ENCODE measurements at places on chromosomes 5 and 9.

GRCh38 chr5:8934455-8934854 is 611.4 kb downstream of the SEMA5A start:
- DNase-seq: no peak

DNA sequence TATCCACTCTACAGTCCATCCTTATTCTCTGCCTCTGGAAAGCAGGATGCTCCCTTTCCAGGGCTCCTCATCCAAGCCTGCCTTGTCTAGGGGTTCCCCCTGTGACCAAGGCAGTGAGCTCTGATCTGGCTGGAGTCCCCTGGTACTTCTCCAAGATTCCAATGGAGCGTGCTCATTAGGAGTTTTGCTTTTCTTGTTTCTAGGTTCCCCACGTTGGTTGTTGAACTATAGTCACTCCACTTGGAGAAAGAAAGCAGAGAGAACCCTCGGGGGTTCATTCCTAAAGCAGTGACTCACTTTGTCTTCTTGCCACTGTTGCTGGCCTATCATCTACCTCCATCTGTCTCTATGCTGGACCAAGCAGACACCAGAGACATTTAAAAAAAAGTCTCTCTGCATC is 192.6 kb downstream of the TLE4 start:
- no peak for DNase-seq

- DNase-seq: no peak
Observed at GRCh38 chr9:69573651-69574050, 98.5 kb downstream of the APBA1 start.

- DNase-seq: no peak
Observed at GRCh38 chr5:139675213-139675612, 27.1 kb downstream of the CXXC5 start.

- DNase-seq: no peak
Observed at GRCh38 chr5:24401773-24402172, 243.0 kb downstream of the CDH10 start.

GRCh38 chr5:87132696-87133095 is 135.0 kb upstream of the RASA1 start:
- DNase-seq: no peak

DNA sequence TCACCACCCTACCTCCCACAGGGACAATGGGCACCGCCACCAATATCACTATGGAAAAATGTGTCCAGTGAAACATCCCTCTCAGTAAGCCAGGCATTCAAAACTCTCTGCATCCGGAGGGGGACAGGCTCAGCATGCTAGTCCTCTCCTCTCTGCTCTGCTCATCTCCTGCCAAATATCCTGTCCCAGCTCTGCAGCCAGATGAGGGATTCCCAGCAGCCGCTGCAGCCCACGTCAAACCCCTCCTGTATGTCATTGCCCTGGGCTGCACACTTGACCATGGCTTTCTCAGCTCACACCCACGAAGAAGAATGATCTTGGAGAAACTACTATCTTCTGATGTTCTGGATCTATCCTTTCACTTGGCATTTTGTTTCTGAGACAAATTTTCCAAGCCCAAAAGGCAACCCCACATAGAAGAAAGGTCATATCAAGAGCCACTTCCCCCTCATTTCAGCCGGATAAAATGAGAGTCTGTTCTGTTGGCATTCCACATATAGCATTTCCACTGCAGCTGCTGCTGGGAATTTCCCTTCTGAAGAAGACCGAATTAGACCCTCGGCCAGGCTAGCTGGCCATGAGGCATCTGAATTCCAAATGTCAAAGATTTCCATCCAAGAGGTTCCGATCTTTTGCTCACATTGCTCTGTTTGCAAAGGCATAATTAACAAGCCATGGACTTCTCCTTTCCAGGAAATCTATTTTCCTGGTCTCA is 338.0 kb downstream of the ACTL7B start:
- DNase-seq: no peak

DNA sequence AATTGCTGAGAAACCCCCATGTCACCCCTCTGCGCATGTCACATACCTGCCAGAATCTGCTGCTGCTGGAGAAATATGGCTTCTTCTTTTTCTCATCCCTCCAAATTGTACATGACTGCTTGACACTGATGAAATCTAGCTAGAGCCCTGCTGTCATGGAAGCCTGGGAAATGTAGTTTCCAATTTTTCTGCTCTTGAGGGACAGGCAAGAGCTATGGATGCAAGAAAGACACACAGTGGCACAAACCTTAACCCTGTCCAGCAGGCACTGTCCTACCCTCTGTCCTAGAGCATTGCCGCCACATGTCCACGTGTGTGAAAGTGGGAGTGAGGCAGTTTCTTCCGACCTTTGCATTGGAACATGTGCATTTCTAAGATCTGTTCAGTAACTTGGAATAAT is 255.5 kb upstream of the SEMA6A start:
- DNase-seq: no peak

- no peak for DNase-seq
Observed at GRCh38 chr5:25515525-25515924, 870.7 kb upstream of the CDH10 start.

GRCh38 chr5:89232139-89232603 is 349.2 kb upstream of the MEF2C start:
- no peak for DNase-seq

- DNase-seq: no peak
Observed at GRCh38 chr9:136257381-136258298, 12.0 kb upstream of the QSOX2 start.

GRCh38 chr5:56147106-56147505 is 86.0 kb downstream of the ANKRD55 start:
- no peak for DNase-seq

GRCh38 chr5:143037071-143037470 is 266.9 kb downstream of the ARHGAP26 start:
- no peak for DNase-seq

DNA sequence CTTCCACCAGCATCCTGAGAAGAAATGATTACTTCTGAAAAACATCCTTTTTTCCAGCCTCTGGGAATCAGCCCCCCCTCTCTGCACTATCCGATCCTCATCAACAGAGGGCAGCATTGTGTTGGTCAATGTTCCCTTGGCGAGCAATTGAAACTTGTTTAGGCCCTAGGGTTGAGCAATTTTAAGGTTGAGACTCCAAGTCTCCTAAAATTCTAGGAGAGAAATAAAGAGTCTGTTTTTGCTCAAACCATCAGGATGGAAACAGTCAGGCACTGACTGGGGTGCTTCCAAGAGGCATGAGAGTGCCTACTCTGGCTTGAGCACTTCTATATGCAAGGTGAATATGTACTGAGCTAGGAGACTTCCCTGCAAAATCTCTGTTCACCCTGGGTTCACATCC is 12.4 kb upstream of the CYFIP2 start:
- DNase-seq: no peak

GRCh38 chr9:71725590-71726338 is 42.5 kb downstream of the CEMIP2 start:
- no peak for DNase-seq

GRCh38 chr5:136526791-136527190 is 161.4 kb upstream of the TRPC7 start:
- DNase-seq: no peak

GRCh38 chr5:54304040-54304439 is 6.3 kb downstream of the ARL15 start:
- no peak for DNase-seq

DNA sequence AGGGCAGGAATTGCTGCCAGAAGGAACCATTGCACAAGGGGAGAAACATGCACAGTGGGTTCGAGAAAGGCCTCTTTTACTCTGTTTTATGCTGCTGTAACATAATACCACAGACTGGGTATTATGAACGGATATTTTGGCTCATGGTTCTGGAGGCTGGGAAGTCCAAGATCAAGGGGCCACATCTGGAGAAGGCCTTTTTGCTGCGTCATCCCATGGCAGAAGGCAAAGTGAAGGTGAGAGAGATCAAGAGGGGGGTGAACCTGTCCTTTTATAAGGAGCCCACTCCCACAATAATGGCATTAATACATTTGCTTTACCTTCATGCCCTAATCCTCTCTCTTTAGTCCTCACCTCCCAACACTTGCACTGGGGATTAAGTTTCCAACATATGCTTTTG is 136.9 kb upstream of the ALDH1B1 start:
- DNase-seq: no peak
